NCI-H2081 (cell line): ENCODE measurements at places on chromosomes 7 and 10.

DNA sequence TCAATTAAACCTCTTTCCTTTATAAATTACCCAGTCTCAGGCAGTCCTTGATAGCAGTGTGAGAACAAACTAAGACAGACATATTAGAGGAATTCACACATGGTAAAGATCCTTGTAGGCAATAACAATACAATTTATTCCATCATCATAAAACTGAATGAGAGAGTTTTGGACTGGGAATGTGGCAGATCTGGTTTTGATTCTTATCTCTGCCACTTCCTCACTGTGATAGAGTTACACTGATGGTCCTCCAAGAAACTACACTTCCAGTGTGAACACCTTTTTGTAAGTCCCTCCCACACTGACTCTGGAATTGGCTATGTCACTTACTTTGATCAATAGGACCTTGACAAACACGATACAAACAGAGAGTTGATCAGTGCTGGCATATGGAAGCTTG, 2.9 kb downstream of the ENO4 start:
- no peak for DNase-seq

DNA sequence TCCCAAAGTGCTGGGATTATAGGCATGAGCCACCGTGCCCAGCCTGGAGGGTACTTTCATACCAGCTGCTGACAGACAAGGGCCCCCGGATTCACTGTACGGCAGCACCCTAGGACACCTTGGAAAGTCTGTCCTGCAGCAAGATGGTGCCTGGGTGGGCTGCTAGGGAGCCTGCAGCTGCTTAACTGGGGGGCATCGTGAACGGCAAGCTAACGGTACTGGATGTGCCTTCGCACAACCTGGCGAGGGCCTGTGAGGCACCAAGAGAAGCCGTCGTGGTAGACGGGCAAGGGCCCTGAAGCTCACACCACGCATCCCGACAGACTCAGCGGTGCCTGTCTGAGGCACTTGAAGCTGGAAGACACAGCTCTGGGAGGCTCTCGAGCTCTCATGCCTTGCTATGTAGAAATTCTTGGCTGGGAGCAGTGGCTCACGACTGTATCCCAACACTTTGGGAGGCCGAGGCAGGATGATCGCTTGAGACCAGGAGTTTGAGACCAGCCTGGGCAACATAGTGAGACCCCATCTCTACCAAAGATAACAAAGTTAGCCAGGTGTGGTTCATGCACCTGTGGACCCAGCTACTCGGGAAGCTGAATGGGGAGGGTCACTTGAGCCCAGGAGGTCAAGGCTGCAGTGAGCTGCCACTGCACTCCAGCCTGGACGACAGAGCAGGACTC, 9.4 kb downstream of the BRAT1 start:
- no peak for DNase-seq

DNA sequence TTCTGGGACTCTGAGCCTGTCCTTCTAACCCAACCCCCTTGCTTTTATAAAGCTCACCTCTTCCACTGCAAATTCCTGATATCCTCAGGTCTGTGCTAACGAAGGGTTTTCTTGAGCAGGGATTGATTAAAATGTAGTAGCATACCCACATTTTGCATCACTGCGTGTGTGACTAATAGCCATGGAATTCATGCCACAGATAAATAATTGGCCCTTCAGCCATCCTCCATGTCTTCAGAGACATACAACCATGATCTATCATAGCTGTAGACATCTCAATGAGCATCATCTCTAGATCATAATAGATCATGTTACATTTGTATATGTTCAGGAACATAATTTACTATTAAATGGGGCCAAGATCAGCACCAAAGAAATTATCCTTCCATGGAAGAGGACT, 990.3 kb downstream of the KCNMA1 start:
- DNase-seq = no peak

- DNase-seq = no peak
Measured at GRCh38 chr7:149414171-149414570, 46.7 kb downstream of the ZNF777 start.

DNA sequence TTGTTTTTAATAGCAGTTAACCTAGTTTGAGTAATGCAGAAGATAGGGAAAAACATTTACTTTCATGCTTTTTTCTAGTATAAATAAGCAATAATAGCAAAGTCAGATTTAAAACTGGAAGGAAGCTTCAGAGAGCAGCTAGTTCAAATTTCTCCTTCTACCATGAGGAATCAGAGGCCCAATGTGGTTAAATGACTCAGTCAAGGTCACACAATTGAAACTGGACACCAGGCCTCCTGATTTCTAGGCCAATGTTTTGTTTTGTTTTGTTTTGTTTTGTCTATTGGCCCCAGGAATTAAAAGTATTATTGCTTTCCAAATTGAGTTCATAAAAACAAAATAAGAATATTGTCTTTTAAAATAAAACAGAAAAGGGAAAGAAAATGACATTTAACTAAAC, 122.3 kb downstream of the TRIL start:
- DNase-seq = no peak

DNA sequence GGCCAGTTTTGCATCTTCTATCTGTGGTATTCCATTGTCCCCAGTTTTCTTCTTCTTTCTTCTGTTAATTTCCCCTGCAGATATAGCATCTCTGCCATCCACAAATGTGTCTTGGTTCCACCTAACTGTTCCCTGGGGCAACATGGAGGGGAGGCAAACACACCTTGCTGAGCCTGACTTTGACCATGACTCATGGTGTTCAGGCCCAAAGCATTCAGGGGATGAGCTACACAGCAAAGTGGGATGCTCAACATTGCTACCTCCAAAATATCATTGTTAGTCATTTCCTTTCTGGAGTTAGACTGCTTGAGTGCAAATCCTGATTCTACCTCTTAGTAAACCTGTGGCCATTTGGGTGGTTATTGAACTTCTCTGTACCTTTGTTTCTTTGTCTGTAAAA, 542.7 kb downstream of the LRMDA start:
- DNase-seq = no peak

DNA sequence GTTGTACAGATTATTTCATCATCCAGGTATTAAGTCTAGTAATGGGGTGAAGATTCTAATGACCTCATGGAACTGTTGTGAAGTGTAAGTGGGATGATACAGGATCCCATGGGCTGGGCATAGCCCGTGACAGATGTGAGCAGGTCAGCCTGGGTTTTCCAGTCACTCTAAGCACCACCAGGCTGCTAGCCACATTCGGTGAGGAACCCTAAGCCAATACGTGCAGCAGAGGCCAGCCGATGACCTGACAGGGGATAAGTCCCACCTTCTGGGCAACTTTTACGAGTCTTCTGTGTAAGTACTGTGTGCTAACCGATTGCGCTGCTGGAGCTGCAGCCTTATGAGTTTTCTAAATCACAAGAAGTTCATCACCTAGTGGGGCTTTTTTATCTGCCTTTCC, 7.3 kb downstream of the ZNF503 start:
- no peak for DNase-seq

DNA sequence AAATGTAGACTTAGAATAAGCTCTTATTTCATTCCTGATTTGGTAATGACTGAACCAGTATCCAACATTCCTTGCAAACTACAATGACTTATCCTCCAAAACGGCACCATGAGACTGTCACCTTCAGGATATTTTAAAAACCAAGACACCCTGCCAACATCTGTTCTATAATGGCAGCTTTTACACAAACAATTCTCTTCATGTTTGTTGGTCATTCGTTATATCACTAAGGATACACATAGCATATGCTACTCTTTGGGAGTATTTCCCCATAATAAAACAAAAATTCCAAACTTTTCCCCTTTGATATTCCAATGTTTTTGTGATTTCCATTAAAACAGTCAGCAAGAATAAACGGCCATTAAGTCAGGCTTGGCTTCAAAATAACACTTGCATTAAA, 215.4 kb downstream of the GLI3 start:
- DNase-seq = no peak

- peak; percentile 35 for DNase-seq
Measured at GRCh38 chr7:13856012-13856411, 133.5 kb downstream of the ETV1 start.

GRCh38 chr7:75953931-75954330, 39.0 kb downstream of the POR start:
- no peak for DNase-seq

GRCh38 chr10:3239920-3240894, 67.6 kb upstream of the PITRM1 start:
- DNase-seq = no peak
